ENCODE measurements at places on chromosomes 12 and 14. TPM values are rescaled to one million over a fixed set of nuclear protein-coding genes. Genes with fewer than 3 reads are reported as not detected.
A peak's percentile ranks its signal among the peaks of the same experiment; 100 is the strongest.

DNA sequence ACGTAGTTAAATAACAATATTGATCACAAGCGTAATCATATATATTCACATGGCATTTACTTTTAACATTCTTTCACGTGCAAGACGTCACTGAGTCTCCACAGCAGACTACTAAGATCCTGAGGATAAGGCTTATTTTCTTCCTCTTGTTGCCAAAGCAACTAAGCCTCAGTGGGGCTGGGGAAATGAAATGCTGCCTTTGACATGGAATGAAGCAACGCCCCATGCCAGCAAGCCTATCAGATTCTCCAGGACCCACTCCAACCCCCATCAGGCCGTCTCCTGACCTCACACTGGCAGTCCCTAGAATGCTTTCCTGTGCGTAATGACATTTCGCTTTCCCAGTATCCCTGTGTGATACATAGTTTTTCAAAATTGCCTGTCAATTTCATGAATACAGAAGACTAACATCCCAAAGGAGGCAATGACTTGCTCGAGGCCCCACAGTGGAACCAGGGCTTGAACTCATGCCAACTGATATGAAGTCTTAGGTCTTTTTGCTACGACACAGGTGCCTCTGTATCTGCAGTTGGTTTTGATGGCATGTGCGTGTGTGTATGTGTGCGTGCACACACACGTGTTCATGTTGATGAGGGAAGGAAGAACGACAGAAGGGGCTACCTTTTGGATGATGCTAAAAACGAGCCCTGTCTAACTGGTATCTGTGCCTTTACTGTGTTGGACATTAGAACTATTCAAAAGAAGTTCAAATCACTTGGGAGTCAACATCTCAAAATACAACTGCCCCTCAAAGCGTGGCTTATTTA is 239.1 kb downstream of the VRK1 start:
- no peaks in the 10 kb centered on the region for H3K4me1 ChIP-seq
- H3K27ac ChIP-seq, result no peak overlapping the region
- no peak for DNase-seq
- H3K36me3 ChIP-seq, result no peaks in the 10 kb centered on the region
- H3K27me3 ChIP-seq, result peaks cover 9% of the 10 kb centered on the region
- H3K4me3 ChIP-seq, result no peak overlapping the region

GRCh38 chr12:98698603-98699463 is 53.7 kb downstream of the APAF1 start:
- no peak for DNase-seq
- H3K27me3 ChIP-seq, result no peaks in the 10 kb centered on the region
- H3K4me3 ChIP-seq, result no peak overlapping the region
- H3K36me3 ChIP-seq, result peaks cover 3% of the 10 kb centered on the region

DNA sequence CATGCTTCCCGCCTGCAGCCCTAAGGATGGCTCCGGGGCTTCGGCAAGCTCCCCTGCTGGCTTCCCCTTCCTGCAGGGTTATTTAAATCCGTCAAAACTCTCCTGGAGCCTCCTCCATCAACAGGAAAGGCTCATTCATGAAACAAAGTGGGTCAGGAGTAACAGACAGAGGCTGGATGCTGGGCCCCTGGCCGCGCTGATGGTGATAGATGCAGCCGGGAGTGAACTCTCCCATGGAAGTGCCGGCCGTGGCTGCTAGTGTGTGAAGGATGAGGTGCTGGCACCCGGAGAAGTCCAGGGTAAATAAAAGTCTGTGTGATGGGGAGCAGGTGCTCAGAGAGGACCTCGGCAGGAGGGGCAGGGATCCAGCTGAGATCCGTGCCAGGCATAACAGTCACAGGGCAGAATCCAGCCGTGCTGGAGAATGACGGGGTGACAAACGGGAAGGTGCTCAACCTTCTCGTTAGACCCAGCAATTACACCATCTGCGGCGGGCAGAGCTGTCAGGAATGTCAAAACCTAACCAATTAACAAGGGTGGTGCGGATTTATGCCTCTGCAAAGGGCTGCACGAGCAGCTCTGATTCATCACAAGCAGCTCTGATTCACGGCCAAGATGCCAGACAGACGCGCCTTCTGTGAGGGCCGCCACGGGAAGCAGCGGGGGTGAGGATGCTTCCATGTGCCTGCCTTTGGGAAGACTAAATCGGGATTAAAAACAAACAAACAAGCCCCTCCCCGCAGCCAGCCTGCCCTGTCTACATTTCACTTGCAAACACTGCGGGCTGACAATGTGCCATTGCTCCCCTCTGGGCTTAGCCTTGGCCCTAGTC is 55.6 kb downstream of the SYNE3 start:
- H3K27ac ChIP-seq, result no peak overlapping the region
- DNase-seq, result no peak
- peaks cover 12% of the 10 kb centered on the region for H3K36me3 ChIP-seq
- H3K27me3 ChIP-seq, result no peaks in the 10 kb centered on the region
- H3K4me1 ChIP-seq, result peaks cover 57% of the 10 kb centered on the region
- H3K4me3 ChIP-seq, result no peak overlapping the region

DNA sequence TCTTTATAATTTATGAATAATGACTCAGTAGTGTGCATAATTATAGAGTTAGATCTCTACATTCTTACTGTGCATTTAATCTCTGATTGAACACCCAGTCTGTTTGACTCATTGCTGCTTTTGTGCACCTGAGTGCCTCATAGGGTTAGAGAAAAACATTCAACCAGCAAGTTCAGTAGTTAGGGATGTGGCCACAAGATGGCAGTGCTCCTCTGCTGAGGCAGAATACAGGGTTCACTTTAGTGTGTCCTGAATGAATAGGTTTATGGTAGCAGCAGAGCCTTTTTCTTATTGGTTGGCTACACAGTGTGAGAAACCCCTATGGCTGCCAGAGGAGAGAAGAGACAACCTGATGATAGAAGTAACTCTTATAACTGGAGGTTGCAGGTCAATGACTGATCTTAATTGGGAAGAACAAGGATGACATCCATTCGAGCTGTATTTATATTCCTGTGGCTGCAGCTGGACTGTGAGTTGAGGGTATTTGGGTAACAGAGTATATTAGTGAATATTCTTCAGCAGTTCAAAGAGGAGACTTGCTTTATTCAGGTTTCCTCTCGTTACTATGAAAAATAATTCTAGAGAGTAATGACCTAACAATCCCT is 194.9 kb upstream of the OR4E1 start:
- no peak overlapping the region for H3K27ac ChIP-seq
- no peaks in the 10 kb centered on the region for H3K27me3 ChIP-seq
- H3K36me3 ChIP-seq, result no peaks in the 10 kb centered on the region

The PEX5 gene
- 17.4 TPM for polyA plus RNA-seq

- no peaks in the 10 kb centered on the region for H3K4me1 ChIP-seq
- H3K4me3 ChIP-seq, result no peak overlapping the region
- DNase-seq, result no peak
- no peaks in the 10 kb centered on the region for H3K27me3 ChIP-seq
Measured at GRCh38 chr12:127711108-127711507, 555.9 kb upstream of the TMEM132C start.

The CLEC9A gene
- not detected for polyA plus RNA-seq

- DNase-seq, result no peak
- H3K27me3 ChIP-seq, result no peaks in the 10 kb centered on the region
- H3K36me3 ChIP-seq, result no peaks in the 10 kb centered on the region
- H3K4me1 ChIP-seq, result peaks cover 30% of the 10 kb centered on the region
- peak overlapping the region; percentile 22 for H3K27ac ChIP-seq
Measured at GRCh38 chr14:89430391-89431236, 13.6 kb upstream of the FOXN3 start.

DNA sequence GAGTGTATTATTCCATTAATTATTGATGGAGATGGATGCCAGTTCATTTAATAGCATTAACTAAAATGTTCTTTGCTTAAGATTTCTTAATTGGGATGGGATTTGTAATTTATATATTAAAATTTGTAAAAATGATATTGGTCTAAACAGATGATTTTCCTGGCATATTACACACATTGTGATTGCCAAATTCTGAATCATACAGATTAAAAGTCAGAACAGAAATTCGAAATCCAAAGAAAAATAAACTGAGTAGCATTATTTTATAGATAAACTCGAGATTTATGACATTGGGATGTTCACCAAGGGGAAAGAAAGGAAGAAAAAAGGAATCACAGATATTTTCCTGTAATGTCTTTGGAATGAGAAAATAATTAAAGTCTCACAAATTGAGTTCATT is 481.1 kb downstream of the CCER1 start:
- H3K4me3 ChIP-seq, result no peak overlapping the region
- H3K27ac ChIP-seq, result no peak overlapping the region
- H3K27me3 ChIP-seq, result no peaks in the 10 kb centered on the region

DNA sequence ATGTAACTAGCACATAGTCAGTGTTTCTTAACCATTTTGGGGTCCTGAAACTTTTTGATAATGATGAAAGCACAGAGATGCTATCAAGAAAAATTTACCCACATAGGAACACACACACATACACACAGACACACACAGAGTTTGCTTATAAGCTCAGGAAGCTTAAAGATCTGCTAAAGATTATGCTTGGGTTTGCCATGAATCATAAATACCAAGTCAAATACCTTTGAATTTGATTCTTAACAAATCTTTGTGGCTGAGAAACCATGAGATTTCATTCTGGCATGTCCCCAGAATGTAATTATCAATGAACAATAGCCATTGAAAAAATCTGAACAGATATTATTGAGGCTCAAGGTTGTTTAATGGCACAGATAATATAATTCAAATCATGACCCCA is 89.2 kb downstream of the NTS start:
- H3K4me1 ChIP-seq, result no peaks in the 10 kb centered on the region
- H3K4me3 ChIP-seq, result no peak overlapping the region
- no peak for DNase-seq

- no peaks in the 10 kb centered on the region for H3K36me3 ChIP-seq
- no peak overlapping the region for H3K4me3 ChIP-seq
- no peak overlapping the region for H3K27ac ChIP-seq
- no peak for DNase-seq
- no peaks in the 10 kb centered on the region for H3K27me3 ChIP-seq
Measured at GRCh38 chr12:99067171-99067785, 422.2 kb downstream of the APAF1 start.

DNA sequence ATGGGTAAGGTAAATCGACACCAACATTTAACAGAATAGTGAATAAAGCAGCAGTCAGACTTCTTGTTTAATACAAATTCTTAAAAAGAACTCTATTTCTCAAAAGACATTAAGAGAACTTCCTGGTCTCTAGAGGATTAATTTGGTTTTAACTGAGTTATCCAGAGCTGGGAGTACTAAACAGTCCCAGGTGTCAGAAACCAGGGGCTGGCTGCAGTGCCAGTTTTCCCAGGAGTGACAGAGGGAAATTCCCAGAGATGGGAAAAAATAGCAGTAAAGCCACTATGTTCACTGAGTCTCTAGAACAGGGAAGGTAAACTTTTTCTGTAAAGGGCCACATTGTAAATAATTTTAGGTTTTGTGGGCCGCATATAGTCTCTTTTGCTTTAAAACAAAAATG is 8.8 kb downstream of the ATP5MC2 start:
- H3K27me3 ChIP-seq, result no peaks in the 10 kb centered on the region
- no peak overlapping the region for H3K4me3 ChIP-seq
- H3K36me3 ChIP-seq, result peaks cover 35% of the 10 kb centered on the region
- H3K27ac ChIP-seq, result no peak overlapping the region
- DNase-seq, result no peak

GRCh38 chr14:89000007-89000942 is 175.8 kb downstream of the TTC8 start:
- no peaks in the 10 kb centered on the region for H3K36me3 ChIP-seq
- no peaks in the 10 kb centered on the region for H3K27me3 ChIP-seq
- H3K4me3 ChIP-seq, result no peak overlapping the region
- no peak for DNase-seq

The GDF3 gene
- not detected for polyA plus RNA-seq

All from CD8-positive, alpha-beta memory T cell (primary cell).